Dermis microvascular lymphatic vessel endothelial cell (primary cell): ENCODE measurements at places on chromosomes 4 and X. TPM values are rescaled to one million over a fixed set of nuclear protein-coding genes. Genes with fewer than 3 reads are reported as not detected.

The APLN gene
- total RNA-seq: 13.9 and 19.3 TPM in 2 replicates

The H2BW2 gene
- not detected in 2 replicates for total RNA-seq

The CDX4 gene
- not detected in 2 replicates for total RNA-seq

GRCh38 chrX:151402719-151403390 is 5.8 kb downstream of the VMA21 start:
- no peak for DNase-seq

DNA sequence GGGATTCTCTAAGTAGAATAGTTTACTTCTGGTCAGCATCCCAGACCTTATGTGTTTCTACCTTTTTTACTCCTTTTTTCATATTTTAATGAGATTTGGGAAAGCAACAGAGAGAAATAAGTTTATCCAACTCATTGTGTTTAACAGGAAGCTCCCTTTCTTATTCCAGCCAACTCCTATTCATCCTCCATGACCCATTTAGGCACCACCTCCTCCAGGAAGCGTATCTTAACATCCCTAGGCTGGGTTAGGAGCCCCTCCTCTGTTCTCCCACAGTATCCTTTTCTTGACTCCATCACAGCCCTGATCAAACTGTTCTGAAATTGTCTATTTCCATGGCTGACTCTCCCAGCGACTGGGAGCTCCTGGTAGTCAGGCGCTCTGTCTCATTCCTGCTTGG is 18.8 kb upstream of the IQSEC2 start:
- DNase-seq: no peak

GRCh38 chr4:825063-825970 is 612 bp downstream of the CPLX1 start:
- DNase-seq: peak; percentile 15

GRCh38 chr4:19614171-19614570 is 637.5 kb upstream of the SLIT2 start:
- no peak for DNase-seq

GRCh38 chr4:52037689-52038102 is 403 bp downstream of the SGCB start:
- no peak for DNase-seq
